ENCODE measurements at places on chromosomes 13 and 19. TPM values are rescaled to one million over a fixed set of nuclear protein-coding genes. Genes with fewer than 3 reads are reported as not detected.
A peak's percentile ranks its signal among the peaks of the same experiment; 100 is the strongest.

Gene PTH2
- polyA plus RNA-seq: not detected

Gene PODNL1
- not detected for polyA plus RNA-seq

Gene SERTAD1
- polyA plus RNA-seq: 18.5 TPM

Gene ZFR2
- polyA plus RNA-seq: 3.5 TPM

Gene ABCA7
- polyA plus RNA-seq: 10.3 TPM

- peaks cover 25% of the 10 kb centered on the region for H3K4me1 ChIP-seq
- H3K27me3 ChIP-seq: no peaks in the 10 kb centered on the region
- DNase-seq: peak; percentile 55
- peak overlapping the region; percentile 81 for H3K27ac ChIP-seq
- H3K4me3 ChIP-seq: peak overlapping the region; percentile 9
- H3K36me3 ChIP-seq: peaks cover 16% of the 10 kb centered on the region
Observed at GRCh38 chr19:38095411-38096308, 128.4 kb downstream of the DPF1 start.

DNA sequence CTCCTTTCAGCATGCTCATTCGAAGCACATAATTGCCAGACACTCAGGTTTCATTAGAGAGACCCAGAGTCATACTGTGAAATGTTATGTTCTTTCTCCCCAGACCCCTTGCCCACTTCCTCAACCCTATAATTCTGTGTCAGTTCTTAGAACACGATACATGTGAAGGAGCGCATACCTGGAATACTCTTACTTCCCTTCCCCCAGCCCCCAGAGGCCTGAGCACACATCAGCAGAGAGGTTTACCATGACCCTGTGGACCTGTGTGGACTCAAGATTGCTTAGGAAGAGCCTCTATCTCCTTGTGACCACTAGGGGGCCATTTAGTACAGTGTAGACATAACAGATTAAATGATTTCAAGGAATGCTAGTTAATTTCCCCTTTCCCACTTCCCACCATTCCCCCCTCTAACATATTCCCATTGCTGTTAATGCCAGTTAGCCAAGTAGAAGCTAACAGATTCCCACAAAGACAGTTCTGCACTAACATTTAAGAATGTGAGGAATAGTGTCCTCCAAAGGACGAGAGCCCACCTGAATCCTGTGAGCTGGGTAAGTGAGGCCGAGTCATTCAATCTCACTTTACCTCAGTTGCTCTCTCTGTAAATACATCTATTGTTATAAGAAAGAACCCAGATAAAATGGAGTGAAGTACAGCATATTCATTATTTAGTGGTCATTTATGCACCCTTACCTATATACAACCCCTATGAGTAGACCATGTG is 154.2 kb upstream of the MAB21L1 start:
- DNase-seq: no peak
- H3K4me3 ChIP-seq: no peak overlapping the region
- no peaks in the 10 kb centered on the region for H3K36me3 ChIP-seq
- H3K27ac ChIP-seq: no peak overlapping the region
- H3K27me3 ChIP-seq: no peaks in the 10 kb centered on the region
- H3K4me1 ChIP-seq: no peaks in the 10 kb centered on the region

DNA sequence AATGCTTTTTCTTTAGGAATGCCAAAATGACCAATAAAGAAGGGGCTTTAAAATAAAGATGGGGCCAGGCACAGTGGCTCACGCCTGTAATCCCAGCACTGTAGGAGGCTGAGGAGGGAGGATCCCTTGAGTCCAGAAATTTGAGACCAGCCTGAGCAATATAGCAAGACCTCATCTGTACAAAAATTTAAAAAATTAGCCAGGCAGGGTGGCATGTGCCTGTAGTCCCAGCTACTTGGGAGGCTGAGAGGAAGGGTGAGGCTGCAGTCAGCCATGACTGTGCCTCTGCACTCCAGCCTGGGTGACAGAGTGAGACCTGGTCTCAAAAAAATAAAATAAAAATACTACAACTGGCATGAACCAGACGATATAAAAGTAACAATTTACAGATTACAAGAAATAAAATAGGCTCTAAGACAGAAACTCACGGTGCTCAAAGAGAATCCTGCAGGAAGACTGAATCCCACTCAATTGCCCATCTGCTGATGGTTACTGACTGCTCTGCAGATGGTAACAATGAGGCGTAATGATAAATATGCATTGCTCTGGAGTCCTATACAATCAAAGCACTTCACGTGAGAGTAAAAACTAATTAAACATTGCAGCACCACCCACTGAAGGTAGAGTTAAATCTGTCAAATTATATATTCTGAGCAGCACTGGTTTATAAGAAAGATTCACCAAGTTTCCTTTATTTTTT is 93.2 kb downstream of the LHFPL6 start:
- H3K27me3 ChIP-seq: no peaks in the 10 kb centered on the region
- H3K36me3 ChIP-seq: no peaks in the 10 kb centered on the region
- peak overlapping the region; percentile 49 for H3K27ac ChIP-seq
- DNase-seq: no peak
- no peak overlapping the region for H3K4me3 ChIP-seq

DNA sequence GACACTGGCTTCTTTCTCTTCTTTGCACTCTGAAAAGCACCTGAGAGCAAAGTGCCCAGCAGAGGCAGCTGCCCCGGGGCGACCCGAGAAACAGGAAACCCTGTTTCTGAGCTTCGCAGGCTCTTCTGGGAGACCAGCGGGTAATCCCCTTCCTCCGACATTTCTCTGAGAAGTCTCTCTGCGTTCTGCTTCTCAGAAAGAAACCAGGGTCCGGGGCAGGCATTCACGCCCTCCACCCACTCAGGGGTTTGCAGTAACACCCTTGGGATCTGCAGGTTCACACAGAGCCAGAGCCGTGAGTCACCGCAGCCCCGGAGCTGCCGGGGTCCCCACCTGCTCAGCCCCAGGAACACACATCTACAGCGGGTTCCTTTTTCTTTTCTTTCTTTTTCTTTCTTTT is 86.0 kb downstream of the GADD45B start:
- no peaks in the 10 kb centered on the region for H3K36me3 ChIP-seq
- DNase-seq: peak; percentile 74
- no peaks in the 10 kb centered on the region for H3K27me3 ChIP-seq

- H3K27ac ChIP-seq: no peak overlapping the region
- H3K27me3 ChIP-seq: no peaks in the 10 kb centered on the region
- peaks cover 42% of the 10 kb centered on the region for H3K36me3 ChIP-seq
Observed at GRCh38 chr19:5652261-5652660, 28.1 kb downstream of the MICOS13 start.

DNA sequence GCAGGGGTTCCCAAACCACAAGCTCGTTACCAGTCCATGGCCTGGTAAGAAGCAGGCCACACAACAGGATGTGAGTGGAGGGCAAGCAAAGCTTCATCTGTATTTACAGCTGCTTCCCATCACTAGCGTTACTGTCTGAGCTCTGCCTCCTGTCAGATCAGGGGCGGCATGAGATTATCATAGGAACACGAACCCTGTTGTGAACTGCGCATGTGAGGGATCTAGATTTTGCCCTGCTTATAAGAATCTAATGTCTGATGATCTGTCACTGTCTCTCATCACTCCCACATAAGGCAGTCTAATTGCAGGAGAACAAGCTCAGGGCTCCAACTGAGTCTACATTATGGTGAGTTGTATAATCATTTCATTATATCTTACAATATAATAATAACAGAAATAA is 677.4 kb upstream of the SLITRK6 start:
- no peaks in the 10 kb centered on the region for H3K36me3 ChIP-seq
- no peak for DNase-seq
- no peaks in the 10 kb centered on the region for H3K27me3 ChIP-seq

Data from naive B cell (primary cell).